H9 (cell line): ENCODE measurements at places on chromosomes 12 and 14.

GRCh38 chr12:119672194-119672593 is 4.3 kb downstream of the PRKAB1 start:
- DNase-seq: no peak

DNA sequence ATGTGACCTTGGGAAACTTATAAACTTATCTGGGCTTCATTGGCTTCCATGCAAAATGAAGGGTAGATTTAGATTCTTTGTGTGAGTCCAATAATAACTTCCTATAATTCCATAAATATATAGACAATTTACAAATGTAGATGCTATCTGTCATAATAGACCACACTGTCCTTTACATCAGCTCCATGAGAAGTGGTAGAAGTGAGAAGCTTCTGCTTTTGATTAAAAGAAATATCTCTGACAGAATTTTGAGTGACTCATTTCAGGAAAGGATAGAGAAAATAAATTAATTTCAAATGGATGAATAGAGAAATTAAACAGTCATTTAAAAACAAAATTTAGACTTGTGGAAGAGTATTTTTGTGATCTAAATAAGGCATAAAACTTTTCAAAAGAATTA is 329.7 kb upstream of the ATP2B1 start:
- DNase-seq: no peak

DNA sequence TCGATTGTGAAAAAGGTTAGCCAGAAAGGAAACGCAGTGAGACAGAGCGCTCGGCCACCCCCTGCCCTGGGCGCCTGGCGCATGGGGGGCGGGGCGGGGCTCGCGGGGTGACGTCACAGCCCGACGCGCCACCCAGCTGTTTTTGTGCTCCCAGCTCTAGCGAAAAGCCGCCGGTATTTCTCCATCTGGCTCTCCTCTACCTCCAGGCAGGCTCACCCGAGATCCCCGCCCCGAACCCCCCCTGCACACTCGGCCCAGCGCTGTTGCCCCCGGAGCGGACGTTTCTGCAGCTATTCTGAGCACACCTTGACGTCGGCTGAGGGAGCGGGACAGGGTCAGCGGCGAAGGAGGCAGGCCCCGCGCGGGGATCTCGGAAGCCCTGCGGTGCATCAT is at the start of gene GABARAPL1:
Gene GABARAPL1, plus strand, starts transcription at position 139 of the 393 bp plus-strand sequence. Its CDS starts 253 bp downstream, at position 392.
- DNase-seq: peak; percentile 83

DNA sequence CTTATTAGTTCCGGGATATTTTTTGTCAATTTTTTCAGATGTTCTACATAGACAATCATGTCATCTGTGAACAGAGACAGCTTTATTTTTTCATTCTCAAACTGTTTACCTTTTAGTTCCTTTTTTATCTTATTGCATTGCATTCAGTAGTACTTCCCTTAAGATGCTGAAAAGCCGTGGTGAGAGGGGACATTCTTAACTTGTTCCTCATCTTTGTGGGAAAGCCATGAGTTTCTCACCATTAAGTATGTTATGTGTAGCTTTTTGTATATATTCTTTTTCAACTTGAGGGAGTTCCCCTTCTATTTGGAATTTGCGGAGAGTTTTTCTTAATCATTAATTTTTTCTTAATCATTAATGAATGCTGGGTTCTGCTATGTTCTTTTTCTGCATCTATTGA is 1727.1 kb upstream of the SEL1L start:
- DNase-seq: no peak

- no peak for DNase-seq
These were observed 38.9 kb upstream of the IL22 start for GRCh38 chr12:68292151-68292943.

- DNase-seq: no peak
These were observed 62.3 kb downstream of the SPRING1 start for GRCh38 chr12:116675339-116676107.
